ENCODE measurements at places on chromosomes 16 and 17.

GRCh38 chr17:71870546-71870862 is 250.3 kb upstream of the SOX9 start:
- DNase-seq: no peak

DNA sequence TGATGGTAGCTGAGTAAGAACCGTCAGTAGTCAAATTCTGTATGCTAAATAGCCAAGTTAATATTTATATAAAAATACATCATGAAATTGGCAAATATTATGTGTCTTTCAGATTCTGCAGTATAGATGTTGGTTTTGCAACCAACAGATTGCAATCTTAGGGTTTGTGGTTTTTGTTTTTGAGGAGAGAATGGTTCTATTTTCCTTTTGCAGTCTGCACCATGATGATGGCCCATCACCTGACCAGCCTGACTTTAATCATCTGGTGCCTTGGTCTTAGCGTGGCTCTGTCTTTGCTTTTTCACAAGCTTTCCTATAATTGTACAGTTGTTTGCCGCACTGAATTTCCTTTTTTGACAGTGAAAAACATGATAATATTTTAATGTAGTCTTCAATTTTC is 50.7 kb downstream of the NUP93 start:
- no peak for DNase-seq

DNA sequence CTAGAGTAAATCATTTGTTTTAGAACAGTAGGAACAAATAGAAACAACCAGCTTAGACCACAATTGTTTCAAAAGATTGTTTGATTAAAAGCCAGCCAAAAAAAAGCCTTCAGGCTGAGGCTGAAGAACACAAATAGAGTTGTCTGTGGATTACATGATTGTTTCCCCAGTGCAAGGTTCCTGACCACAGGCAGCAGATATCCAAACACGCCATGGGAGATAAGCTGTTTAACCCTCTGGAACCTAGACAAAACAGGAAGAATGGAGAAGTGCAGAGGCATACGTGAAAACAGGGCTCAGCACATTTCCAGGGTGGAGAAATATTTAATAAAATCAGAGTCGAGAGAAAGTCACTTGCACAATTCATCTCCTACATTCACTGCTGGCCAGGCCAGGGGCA is 21.0 kb downstream of the ATPAF2 start:
- DNase-seq: no peak

- DNase-seq: no peak
These were observed 906 bp upstream of the CARMIL2 start for GRCh38 chr16:67644038-67644437.

DNA sequence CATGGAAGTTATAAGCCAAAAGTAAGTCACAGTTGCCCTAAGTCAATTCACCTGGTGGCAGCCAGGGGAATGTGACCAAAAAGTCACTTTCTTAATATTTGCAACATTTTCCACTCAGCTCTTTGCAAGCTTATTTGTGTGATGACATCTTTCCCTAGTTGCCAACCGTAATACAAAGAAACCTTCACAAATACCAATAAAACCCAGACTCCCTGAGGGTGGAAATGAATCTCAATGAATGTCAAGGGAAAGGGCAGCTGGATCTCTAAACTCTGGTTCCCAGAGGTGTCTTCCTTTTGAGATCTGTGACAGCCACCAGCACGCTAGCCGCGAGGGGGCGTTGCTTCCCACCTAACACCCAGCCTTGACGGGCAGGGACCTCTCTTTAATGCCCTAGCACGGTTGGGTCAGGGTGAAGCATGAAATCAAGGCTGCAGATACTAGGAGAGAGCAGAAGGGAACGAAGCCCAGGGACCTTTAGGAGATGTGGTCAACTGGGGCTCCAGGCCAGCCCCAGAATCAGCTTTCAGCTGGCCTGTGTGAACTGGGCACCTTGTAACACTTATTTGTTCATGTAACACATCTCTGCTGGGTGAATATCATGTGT is 82.2 kb downstream of the CMC2 start:
- peak; percentile 76 for DNase-seq

- no peak for DNase-seq
These were observed 114.0 kb downstream of the FTO start for GRCh38 chr16:53817812-53818550.

DNA sequence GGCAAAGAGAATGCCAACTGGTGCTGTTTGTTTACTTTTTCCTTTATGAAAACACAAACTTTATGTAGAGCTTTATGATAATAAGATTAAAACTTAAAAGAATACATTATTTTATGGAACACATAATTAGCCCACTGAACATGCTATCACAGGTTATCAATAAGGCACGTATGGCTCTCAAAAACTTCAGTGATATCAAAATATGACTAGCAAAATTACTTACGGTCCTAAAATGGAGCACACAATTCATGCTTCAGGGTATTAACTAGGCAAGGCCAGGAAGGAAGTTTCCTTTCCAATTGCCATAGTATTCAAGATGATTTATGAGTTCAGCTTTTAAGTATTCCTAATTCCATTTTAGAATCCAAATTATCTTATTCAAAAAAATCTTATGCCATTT is 3.6 kb downstream of the RNF43 start:
- no peak for DNase-seq

- DNase-seq: no peak
These were observed 28.6 kb downstream of the ADAM11 start for GRCh38 chr17:44787271-44787940.

- DNase-seq: no peak
These were observed 89.9 kb downstream of the SOCS1 start for GRCh38 chr16:11165894-11166665.

DNA sequence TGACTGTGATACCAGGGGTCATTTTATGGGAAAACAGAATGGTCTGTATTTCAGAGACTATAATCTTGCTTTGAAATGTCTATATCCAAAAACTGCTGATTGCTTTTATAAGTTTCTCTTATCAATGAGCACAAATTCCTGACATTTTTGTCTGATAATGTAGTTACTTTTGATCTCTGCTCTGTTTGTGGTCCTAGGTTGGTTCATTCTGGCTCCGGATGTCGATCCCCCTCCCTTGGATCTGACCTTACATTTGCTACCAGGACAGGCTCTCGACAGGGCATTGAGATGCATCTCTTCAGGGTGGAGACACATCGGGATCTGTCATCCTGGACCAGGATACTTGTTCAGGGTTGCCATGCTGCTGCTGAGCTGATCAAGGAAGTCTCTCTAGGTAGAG is 27.3 kb upstream of the VPS4A start:
- DNase-seq: peak; percentile 27

GRCh38 chr16:12557786-12558185 is 245.9 kb downstream of the CPPED1 start:
- no peak for DNase-seq

GRCh38 chr16:3945751-3946603 is 65.5 kb upstream of the CREBBP start:
- DNase-seq: no peak

DNA sequence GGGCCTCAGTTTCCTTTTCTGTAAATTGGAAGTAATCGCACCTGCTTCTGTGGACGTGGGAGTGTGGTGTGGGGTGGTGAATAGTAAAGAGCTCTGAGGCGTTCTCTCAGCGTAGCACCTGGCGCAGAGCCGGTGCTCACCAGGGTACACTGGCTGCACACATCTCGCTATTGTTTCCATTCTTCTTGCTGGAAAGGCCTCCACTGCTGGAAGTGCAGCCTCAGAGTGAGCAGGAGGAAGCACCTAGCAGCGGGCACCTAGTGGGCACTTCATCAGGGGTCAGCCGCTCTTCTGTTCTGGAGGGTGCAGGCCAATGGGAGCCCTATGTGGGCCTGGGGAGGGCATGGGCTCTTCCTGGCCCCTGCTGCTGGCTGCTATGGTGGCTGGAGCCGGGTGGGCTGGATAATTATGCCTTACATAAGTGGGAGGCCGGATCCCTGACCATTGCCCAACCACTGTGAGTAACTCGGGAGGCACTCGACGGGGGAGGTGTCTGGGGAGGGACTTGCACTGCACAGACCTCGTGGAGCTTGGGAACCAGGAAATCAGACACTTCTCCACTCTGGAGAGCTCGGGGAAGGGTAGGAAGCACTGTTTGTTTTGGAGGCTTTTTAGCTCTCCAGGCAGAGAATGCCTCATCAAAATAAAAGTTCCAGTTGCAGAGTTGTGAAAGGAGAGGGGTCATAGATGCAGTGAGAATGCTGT is 1.7 kb downstream of the MAP2K3 start:
- DNase-seq: peak; percentile 78

GRCh38 chr16:8859913-8860881 is 8.6 kb downstream of the CARHSP1 start:
- peak; percentile 69 for DNase-seq

DNA sequence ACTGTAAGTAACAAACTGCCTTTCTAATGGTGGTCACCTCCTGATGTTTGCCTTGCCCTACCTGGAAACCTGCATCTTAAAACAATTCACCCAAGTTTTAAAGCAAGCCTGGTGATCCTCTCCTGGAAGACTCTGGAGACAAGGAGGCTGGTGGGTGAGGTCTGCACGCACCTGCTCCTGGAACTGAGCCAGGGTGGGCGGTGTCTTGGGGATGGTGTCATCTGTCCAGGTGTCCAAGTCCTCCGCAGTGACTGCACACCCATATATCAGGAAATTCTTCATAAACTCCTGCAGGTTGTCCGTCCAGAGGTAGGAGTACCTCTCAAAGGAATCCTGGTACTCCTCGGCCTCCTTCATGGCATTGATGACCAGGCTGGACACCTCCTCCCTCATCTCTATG is 44.9 kb downstream of the DNAH17 start:
- no peak for DNase-seq

GRCh38 chr17:10249271-10250010 is 51.0 kb upstream of the GAS7 start:
- no peak for DNase-seq

- no peak for DNase-seq
These were observed 137.5 kb downstream of the NTN1 start for GRCh38 chr17:9158544-9159452.

DNA sequence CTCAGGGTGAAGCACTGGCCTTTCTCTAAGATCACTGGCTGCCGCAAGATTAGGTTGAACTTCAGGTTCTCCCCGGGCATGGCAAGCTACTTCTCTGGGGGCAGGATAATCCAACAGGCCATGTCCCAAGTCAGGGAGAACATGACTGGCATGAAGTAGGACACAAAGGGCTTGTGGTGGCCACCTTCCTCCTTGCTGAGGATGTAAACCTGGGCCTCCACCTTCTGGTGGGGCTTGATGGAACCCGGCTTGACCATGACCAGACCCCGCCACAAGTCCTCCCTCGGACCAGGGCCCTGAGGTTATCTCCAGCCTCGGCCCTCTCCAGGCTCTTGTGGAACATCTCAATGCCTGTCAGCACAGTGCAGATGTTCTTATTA is 211.1 kb upstream of the WSB1 start:
- no peak for DNase-seq

- no peak for DNase-seq
These were observed 4.1 kb downstream of the ICAM2 start for GRCh38 chr17:64016231-64016784.

DNA sequence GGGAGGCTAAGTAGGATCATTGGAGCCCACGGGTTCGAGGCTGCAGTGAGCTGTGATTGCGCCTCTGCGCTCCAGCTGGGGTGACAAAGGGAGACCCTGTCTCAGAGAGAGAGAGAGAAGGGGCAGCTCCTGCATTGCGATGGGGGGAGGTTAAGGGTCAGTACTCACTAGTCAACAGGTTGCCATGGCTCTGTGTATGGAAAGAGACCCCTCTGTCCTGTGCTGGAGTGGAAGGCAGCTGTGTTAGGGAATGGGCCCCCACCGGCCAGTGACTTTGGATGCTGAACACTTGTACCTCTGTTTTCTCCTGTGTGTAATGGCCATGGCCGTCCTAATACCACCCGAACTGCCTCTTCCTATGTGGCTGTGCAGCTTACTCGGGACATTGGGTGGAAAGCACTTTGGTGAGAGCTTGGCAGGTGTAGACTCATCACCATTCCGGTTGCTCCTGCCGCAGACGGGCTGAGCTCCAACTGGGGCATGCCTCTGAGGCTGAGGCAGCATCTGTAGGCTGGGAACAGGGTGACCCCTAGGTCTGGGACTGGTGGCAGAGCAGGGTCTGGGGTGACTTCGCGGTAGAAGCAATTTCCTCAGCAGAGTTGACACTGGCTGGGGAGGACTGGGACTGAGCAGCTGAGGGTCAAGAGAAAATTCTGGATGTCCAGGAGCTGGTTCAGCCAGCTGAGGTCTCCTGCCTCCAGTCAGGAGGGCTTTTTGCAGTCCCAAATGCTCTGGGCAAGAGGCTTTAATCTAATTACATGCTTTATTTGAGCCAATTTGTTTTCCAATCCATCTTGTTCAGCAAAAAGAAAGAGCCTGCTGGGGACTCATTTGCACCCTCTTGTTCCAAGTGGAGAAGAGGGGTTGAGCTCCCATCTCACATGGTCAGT is 184.5 kb downstream of the NTN1 start:
- no peak for DNase-seq

DNA sequence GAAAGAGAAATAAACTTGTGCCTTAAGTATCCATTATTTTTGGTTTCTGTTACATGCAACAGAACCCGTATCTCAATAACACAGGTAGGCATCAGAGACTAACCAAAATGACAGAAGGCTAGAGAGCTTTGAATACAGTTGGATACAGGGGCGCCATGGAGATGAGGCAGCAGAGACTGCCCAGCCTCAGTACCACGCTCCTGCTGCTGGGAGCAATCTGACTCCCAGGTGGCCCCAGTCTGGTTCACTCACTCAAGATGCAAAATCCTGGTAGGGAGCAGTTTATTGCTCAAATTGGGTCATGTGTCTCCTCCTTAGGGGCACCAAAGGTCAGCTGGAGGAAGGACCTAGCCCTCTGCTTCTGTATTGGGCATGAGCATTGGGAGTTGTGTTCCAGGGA is 218.9 kb downstream of the USP22 start:
- no peak for DNase-seq

DNA sequence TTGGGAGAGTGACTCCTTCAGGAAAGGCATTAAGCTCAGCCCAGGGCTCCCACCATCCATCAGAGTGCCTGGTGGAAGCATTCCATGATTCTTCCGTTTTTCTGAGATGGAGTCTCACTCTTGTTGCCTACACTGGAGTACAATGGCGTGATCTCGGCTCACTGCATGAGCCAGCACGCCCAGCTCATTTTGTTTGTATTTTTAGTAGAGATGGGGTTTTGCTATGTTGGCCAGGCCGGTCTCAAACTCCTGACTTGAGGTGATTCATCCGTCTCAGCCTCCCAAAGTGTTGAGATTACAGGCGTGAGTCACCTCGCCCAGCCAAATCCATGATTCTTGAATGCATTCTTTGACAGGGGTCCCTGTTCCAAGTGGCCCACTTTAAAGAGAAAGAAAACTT is 23.1 kb downstream of the MIS12 start:
- no peak for DNase-seq

GRCh38 chr16:48334325-48334724 is 50.9 kb downstream of the SIAH1 start:
- DNase-seq: no peak

DNA sequence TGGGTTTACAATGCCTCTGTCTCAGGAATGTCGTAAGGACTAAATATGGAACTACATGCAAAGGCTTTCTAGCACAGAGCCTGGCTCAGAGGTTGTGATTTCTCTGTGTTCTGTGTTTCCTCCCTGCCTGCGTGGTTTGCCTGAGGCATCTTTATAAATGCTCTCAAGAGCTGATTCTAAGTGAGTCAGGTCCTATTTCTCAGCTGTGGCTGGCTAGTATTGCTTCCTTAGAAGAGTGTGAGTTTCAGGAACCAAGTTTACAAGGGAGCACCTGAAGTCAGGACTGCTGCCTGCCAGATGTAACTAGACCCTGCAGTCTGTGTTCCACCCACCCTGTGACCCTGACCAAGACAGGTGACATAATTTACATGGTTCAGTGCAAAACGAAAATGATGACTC is 8.0 kb upstream of the CCL1 start:
- no peak for DNase-seq

All from HuH-7.5 (cell line).